ENCODE measurements at places on chromosomes 13 and 19.

DNA sequence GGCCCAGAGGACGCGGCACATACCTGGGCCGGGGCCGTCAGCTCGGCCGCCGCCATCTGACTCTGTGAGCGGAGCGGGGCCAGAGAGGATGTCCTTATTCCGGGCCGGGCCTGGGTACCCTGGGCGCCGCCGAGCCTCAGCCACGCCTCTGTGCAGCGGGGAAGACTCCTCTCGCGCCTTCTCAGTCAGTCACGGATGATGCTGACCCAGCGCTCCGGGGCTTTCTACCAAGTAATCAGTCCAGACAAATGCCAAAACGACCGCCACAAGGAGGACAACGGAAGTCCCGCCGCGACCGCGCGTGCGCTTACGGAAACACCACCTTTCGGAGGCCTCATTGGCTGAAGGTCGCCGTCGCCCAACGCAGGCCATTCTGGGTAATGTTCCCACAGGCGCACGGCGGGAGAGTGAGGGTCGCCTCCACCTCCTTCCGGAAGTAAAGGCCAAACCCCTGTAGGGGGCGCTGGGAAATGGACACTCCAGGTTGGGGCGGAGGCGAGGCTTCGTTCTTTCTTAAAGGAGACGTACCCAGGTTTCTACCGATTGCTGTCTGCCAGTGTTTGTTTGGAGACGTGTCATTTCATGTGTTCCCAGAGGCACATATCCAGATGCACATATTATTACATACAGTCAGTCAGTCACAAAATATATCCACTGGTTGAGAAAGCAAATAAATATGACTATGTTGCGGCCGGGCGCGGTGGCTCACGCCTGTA is at the start of gene ZNF256:
ZNF256 (minus strand) TSS at position 288 of the 716 bp plus-strand sequence; CDS start at position 56, 232 bp downstream.
- DNase-seq: peak; percentile 92

DNA sequence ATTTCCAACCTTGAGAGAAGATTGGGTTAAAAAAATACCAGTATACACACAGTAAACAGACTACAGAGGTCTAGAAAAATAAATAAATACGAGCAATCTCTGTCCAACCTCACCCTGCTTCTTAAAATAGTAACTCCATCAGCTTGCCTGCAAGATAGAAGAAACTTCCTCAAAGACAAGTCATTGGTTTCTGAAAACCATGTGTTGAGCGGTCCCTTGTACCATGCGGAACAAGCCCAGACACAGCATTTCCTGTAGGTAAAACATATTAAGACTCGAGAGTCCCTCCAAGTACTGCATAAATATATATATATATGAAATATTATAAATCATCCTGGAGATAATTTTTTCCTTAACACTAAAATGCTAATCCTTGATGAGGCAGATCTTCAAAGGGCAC is 157.4 kb downstream of the MZT1 start:
- no peak for DNase-seq

DNA sequence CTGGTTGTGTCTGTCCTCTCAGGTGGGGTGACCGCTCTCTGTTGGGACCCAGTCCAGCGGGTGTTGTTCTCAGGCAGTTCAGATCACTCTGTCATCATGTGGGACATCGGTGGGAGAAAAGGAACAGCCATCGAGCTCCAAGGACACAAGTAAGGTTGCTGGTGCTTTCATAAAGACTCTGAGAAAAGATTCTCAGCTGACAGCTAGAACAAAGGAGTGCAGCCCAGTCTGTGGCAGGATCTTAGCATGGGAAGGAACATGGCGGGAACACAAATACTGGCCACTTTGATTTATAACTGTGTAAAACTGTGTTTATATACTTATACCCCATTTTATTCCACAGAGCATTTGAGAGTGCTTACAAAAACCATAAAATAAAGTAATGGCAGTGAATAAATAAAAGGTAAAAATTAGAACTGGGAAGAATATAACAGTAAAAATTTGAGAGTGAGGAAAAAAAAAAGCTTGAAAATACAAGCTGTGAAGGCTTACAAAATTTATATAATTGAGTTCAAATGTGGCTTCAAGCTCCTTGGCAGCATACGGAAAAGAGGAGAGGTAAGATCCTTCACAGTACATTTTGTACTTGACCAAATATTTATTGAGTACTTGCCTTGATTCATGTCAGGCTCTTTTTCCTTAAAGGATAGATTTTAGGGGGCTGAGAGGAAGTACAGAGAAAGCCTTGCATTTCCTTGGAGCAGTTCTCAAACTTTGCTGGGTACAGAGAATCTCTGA is 64.8 kb downstream of the DHRS12 start:
- DNase-seq: no peak

DNA sequence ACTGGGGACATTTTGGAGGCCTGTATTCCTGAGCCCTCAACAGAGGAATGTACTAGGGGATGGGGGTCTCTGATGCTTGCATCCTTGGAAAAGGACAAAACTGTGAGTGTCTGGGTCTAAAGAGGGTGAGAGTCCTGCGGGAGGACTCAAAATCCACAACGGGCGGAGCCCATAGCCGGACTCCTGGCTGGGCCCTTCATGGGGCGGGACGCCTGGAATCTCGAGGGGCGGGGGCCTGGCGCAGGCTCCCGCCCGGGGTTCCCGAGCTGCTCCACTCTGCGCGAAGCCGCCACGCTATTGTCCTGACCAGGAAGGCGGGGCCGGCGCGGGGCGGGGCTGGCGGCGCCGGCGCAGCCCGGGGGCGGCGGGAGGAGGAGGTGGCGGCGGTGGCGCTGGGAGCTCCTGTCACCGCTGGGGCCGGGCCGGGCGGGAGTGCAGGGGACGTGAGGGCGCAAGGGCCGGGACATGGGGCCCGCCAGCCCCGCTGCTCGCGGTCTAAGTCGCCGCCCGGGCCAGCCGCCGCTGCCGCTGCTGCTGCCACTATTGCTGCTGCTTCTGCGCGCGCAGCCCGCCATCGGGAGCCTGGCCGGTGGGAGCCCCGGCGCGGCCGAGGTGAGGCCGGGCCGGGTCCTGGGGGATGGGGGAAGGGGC is at the start of gene APLP1:
APLP1 (plus strand) TSS at position 403 of the 651 bp plus-strand sequence; CDS start at position 466, 63 bp downstream.
- peak; percentile 83 for DNase-seq

- peak; percentile 27 for DNase-seq
Observed at GRCh38 chr19:5934774-5935472, 20.9 kb downstream of the CAPS start.

GRCh38 chr13:105956921-105957320 is 578.5 kb downstream of the EFNB2 start:
- no peak for DNase-seq

DNA sequence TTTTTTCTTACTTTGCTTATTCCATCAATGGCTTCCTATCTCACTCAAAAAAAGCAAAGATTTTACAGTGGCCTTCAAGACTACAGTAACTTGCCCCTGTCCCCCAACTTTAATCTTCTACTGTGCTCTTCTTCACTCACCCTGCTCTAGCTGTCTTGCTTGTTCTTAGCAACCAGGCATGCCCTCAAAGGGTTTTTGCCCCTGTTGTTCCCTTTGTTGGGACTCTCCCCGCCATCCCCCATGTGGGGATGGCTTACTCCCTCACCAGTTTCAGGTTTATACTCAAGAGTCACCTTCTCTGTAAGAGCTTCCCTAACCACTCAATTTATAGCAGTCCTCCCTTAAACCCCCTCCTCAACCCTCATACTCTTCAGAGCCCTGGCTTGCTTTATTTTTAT is 5.4 kb downstream of the MTMR6 start:
- DNase-seq: no peak

DNA sequence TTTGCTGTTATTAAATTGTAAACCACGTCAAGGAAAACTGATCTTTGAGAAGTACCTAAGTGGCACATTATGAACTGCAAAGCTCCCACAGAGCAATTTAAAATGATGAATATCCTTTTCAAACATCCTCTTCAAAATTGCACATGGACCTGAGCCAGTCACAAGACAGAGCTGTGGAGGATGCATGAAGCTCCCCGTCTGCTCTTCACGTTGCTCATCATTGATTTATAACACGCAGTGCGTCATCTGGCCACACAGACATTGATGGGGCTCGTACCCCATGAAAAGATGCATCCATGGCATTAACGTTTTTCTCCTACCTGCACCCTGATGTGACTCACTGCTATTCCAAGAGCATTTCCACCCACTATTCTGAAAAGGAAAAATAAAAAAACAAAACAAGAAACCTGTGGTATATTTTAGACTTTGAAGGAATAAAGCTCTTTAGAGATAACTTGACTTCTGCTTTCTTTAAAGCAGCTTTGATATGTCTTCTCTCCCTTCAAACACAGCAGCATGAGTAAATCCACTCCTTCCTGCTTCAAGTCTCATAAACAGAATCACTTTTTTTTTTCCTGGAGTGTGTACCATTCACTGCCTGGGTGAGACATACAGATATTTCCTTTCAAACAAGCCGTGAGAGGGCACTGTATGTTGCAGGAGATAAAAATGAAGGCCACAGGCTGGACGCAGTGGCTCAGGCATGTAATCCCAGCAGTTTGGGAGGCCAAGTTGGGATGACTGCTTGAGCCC is 7.2 kb upstream of the SERTM1 start:
- no peak for DNase-seq

DNA sequence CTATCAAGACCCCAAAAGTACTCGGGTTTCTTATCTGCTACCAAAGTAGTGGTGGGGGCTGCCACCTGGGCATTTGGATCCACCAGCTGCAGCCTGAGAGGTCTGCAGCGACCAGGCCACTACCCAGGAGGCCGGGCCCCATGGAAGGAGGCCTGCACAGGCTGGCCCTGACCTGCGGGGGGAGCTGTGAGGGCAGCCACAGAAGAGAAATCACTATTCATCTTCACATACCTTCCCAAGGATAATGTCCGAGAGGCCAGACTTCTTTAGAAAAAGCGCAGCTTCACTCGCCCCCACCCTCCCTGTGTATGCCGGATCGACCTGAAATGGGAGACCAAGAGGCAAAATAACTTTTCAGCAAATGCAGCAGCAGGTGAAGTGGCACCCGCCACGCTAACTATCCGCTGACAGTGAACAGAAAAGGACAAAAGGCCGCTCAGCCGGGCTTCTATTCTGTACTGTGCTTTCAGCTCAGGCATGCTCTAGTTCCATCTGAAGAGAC is 30.1 kb downstream of the EPS15L1 start:
- DNase-seq: no peak

- DNase-seq: no peak
Observed at GRCh38 chr19:29672319-29672932, 7.2 kb downstream of the PLEKHF1 start.

GRCh38 chr13:99227331-99227900 is 26.8 kb downstream of the UBAC2 start:
- no peak for DNase-seq

GRCh38 chr13:37306778-37307544 is 201.5 kb upstream of the CSNK1A1L start:
- no peak for DNase-seq

DNA sequence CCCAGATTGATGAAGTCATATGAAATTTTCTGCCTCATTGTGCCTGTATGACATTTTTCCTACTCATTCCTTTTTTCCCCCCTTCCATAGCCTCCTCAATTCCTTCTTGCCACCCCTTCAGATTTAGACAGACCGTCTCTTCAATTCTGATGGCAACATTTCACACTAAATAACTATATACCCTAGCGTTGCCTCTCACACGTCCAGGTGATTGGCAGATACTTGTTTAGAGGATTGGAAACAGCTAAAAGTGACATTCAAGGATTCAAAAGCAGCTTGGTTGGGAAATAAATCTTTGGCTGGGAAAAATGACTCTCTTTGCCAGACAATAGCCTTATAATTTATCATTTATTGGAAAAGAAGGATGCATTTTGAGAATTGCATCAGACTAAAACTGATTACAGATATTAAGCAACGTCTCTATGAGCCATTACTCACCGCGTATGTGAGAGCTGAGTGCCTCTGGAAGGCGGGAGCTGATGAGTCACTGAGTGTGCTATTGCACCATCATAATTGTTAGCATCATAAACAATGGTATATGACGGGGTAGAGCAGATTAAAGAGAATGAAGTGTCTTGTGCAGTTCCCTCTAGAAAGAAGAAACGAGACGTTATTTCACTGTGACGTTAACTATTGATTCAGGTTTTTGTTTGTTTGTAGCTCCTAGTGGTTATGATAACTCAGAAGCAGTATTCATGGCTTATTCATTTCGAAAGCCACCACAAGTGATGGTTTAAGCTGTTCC is 61.1 kb upstream of the FAM216B start:
- no peak for DNase-seq

GRCh38 chr13:77508959-77509620 is 26.4 kb upstream of the SCEL start:
- no peak for DNase-seq

DNA sequence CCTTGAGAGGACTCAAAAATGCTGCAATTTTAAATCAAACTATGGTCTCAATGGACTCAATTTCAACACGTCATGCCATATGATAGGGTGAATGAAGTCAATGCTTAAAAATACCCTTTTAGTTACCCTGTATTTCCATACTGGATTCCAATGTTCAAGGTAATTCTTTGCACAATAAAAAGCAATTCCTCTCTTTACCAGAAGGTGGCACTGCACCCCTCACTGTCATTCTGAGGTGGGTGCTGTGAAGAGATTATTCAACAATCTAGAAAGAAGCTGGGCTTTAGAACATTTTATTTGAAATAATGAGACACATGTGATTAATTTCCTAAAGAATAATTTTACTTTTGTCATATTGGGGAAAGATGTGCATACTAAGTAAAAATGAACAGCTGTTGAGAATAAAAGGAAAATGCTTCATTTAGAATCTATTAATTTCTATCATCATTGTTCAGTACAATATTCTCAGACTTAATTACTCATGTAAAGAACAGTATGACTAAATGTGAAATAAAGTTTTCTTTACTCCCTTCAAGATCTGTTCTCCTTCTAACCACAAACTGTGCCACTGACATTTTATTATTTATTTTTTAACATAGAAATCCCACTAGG is 789.1 kb downstream of the GPC5 start:
- no peak for DNase-seq

Measured in anterior cingulate cortex (tissue), 58 donors.